Effector memory CD4-positive, alpha-beta T cell (primary cell): ENCODE measurements at places on chromosomes 2 and 18.
A peak's percentile ranks its signal among the peaks of the same experiment; 100 is the strongest.

- H3K4me1 ChIP-seq: no peaks in the 10 kb centered on the region
- no peaks in the 10 kb centered on the region for H3K27me3 ChIP-seq
- no peak overlapping the region for H3K4me3 ChIP-seq
- H3K36me3 ChIP-seq: no peaks in the 10 kb centered on the region
Observed at GRCh38 chr2:1686784-1687105, 57.6 kb downstream of the PXDN start.

- no peak overlapping the region for H3K27ac ChIP-seq
- H3K4me1 ChIP-seq: no peaks in the 10 kb centered on the region
- no peaks in the 10 kb centered on the region for H3K27me3 ChIP-seq
- no peak overlapping the region for H3K4me3 ChIP-seq
Observed at GRCh38 chr2:23658466-23658942, 268.4 kb downstream of the ATAD2B start.

- H3K4me3 ChIP-seq: no peak overlapping the region
- no peaks in the 10 kb centered on the region for H3K36me3 ChIP-seq
- H3K4me1 ChIP-seq: no peaks in the 10 kb centered on the region
- no peak for DNase-seq
- H3K27me3 ChIP-seq: no peaks in the 10 kb centered on the region
Observed at GRCh38 chr2:192026059-192026824, 168.5 kb downstream of the TMEFF2 start.

- no peak for DNase-seq
- H3K4me1 ChIP-seq: no peaks in the 10 kb centered on the region
- H3K27me3 ChIP-seq: no peaks in the 10 kb centered on the region
- H3K36me3 ChIP-seq: no peaks in the 10 kb centered on the region
Observed at GRCh38 chr2:214574084-214574781, 163.4 kb downstream of the VWC2L start.

- H3K27ac ChIP-seq: no peak overlapping the region
- no peak overlapping the region for H3K4me3 ChIP-seq
- H3K4me1 ChIP-seq: no peaks in the 10 kb centered on the region
- no peaks in the 10 kb centered on the region for H3K36me3 ChIP-seq
- H3K27me3 ChIP-seq: no peaks in the 10 kb centered on the region
Observed at GRCh38 chr2:224392545-224392944, 9.4 kb downstream of the FAM124B start.

DNA sequence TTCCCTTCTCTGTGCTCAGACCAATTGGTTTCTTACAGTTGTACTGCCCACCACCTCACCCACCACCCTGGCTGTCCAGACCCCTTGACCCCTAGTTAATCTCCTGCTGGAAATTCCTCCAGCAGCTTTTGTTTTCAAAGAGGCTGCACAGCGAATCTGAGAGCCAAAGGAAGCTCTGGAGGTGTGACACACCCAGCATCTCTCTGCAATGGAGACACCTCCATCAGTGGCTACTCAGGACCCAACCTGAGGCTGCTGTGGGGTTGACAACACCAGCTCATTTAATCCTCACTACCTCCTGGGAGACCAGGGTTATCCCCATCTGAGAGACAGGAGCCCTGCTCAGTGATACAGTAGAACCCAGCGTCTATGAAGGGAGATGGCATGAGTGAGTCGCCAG lies 86.4 kb downstream of the BIN1 start:
- no peak overlapping the region for H3K27ac ChIP-seq
- peaks cover 3% of the 10 kb centered on the region for H3K4me1 ChIP-seq
- no peaks in the 10 kb centered on the region for H3K36me3 ChIP-seq
- H3K4me3 ChIP-seq: no peak overlapping the region
- no peak for DNase-seq

- peak overlapping the region; percentile 68 for H3K27ac ChIP-seq
- H3K4me3 ChIP-seq: peak overlapping the region; percentile 51
- DNase-seq: peak; percentile 84
- H3K27me3 ChIP-seq: no peaks in the 10 kb centered on the region
Observed at GRCh38 chr18:63320123-63320974, 780 bp upstream of the BCL2 start.
